ENCODE measurements at places on chromosomes 3 and 15.

GRCh38 chr15:92683511-92683834 lies 27.9 kb upstream of the FAM174B start:
- no peak for DNase-seq

GRCh38 chr3:141368062-141368924 lies at the start of gene ZBTB38:
TSS of gene ZBTB38 (plus strand) at chr3:141368504. CDS start at chr3:141442389, 73,885 bp downstream.
- no peak for DNase-seq

- DNase-seq = no peak
These were observed 92.0 kb upstream of the VGLL3 start for GRCh38 chr3:87082796-87083440.

DNA sequence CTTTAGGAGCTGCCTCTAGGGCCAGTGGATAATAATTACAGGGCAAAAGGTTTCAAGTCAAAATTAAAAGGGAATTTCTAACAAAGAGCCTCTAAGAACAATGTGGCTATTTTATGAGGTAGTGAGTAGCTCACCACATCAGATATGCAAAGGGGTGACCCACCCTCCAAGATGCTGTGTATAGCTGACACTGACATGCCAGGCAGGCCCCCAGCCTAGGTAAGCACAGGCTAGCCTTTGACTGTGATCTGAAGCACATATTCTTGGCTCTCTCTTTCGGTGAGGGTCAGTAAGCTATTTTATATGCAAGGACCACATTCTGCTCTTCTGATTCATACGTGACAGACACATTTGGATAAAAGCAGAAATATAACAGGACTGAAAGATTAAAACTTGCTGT lies 2.8 kb upstream of the THSD4 start:
- DNase-seq = no peak

DNA sequence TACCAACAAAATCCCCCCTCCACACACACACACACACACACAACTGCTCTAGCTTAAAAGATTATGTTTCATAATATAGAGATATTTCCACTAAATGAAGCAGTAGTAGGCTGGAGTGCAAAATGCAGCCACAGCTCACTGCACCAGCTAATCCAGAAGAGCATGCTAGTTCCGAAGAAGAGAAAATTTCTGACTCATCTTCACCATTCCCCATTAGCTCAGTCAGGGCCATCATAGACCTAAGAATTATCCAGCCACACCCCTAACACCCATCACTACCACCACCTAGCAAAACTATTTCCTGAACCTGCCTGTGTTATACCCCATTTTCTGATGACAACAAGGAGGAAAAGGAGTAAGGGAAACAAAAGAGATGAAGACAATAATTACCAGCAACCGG lies 67.1 kb upstream of the UBE2E2 start:
- DNase-seq = no peak

GRCh38 chr15:41966414-41966812 lies 5.9 kb downstream of the EHD4 start:
- DNase-seq = no peak

GRCh38 chr15:65619626-65620290 lies 2.0 kb upstream of the SLC24A1 start:
- no peak for DNase-seq

DNA sequence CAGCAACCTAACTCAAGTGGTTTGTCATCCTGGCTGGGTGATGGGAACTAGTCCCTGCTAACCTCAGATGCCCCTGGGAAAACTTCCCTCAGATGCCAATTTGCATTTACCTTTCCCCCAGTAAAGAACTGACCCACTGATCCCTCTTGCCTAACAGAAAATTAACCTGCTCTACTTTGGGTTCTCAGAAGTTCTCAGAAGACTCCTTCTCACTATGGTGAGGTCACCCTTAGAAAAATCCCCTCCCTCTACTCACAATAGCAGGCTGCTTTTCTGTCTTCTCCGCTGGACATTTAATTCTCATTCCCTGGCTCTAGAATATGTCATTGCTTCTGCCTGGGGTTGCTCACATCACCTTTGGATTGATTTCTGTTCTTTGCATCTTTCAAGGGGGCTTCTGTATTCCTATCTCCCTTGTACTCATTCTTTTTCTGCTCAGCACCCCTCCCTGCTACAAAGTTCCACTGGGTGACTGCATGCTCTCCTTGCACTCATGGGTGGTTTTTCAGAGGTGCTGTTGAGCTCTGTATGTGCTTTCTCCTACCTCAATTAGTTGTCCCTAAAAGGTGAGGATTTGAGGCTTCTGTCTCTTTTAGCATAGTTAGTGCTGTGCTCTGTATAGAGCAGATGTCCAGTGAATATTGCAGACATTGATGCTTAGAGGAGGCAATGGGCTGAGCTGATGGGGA lies 869 bp downstream of the PLA1A start:
- no peak for DNase-seq

DNA sequence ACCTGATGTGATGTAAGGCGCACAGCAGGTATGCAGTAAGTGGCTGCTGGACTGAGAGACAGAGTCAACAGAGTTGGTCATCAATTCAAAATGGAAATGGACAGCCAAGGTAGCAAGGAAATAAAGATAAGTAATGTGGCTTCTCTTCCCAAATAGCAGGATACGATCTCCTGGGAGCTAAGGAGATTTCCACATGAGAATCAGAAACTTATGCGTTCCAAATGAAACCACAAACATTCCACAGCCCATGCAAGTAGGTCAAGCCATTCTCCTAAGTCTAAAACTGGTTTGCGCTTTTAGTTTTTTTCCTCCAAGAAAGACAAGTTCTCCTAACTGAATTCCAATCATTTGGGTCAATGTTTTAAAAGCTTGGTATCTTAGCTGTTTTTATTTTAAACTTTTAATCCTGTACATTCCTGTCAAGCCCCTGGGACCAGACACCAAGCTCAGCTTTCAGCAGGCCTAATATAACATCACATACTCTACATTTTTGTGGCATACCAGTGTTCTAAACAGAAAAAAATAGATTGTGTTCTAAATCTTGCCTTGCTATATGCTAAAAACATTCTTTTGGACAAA lies 73.7 kb upstream of the TSPAN3 start:
- no peak for DNase-seq

- DNase-seq = no peak
These were observed 60.5 kb downstream of the ITGB5 start for GRCh38 chr3:124826703-124827102.

Data from CD8-positive, alpha-beta T cell (primary cell).